ENCODE measurements at places on chromosomes 1 and 21.

- DNase-seq = no peak
Observed at GRCh38 chr1:94636624-94637023, 95.1 kb upstream of the F3 start.

GRCh38 chr21:42621819-42622177 lies 31.6 kb upstream of the PDE9A start:
- no peak for DNase-seq

DNA sequence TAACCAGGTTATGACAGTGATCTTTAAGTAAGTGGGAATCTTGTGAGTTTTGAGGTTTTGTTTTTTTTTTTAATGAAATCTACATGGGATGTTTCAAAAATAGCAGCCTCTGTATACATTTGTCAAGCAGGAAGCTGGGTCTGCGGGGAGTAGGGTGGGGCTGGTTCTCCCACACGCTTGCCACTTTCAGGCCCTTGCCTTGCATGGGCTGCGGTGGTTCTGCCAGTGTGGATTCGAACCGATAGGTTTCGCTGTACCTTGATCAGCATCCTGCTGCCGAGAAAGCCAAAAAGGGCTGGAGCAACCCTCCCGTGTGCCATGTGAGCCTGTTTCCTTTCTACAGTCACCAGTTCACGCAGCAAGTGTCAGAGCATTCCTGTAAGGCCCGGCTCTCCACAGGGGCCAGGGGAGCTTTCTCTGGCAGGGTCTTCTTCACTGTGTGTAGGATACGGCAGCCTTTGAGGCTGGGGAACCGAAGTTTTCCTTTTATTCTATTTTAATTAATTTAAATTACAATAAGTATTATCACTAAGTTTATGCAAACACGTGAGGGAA lies 79.2 kb upstream of the SAMD11 start:
- no peak for DNase-seq

DNA sequence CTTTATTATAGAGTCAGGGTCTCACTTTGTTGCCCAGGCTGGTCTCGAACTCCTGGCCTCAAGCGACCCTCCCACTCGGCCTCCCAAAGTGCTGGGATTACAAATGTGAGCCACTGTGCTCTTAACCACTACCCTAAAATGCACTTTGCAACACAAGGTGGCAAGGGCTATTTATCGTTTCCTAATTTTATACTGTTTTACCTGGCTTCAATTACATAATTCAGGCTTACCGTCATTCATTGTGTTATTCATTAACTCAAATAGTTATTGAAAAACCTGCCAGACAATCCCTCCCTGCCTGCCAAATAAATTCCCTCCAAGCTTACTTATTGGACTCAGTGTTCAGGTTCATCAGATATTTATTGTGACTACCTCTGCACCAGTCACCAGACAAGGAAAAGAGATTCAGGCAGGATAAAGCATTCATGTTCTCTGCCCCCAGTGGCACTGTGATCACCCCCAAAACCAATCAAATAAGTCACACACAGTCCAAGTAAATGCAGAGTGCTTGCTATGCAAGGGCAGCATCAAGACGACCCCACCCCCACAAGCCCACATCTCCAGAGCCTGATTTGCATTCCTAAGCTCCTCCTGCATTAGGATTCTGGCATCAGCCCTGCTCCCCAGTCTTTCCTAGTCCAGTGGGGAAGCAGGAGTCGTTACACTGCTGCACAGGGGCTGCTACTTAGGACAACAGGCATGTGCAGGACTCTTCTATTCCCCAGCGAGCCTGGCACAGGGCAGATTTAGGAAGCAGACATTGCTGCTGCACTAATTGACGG lies 8.1 kb downstream of the PAQR7 start:
- no peak for DNase-seq

DNA sequence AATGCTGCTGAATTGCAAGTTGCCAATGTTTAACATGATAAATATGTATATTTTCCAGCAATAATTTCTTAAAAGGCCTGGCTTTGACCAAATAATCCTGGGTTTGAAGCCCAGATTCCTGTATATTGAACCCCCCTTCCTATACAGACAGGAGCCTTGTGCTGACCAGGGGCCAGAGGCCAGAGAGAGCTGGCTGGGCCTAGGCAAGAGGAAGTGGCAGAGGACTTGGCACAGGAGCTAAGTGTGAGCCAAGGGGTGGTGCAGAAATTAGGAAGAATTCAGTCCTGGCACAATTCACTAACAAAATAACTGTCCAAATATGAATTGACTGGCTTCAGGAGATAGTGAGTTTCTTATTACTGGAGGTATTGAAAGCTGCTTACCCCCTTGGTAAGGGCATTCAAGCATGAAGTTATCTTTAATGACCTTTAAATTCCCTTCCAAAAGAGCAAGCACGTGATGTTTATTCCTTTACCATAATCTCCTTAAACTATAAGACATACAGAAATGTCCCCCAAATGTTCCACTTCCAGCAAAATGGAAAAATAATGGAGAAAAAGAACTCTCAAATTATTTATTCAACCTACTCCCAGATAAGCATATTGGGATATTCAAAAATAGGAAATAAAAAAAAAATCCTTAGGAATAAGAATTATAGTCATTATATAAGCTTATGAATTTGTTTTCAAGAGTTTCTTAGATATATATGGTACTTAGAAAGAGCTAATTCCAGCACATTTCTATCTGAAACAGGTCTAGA lies 26.6 kb downstream of the NIBAN1 start:
- DNase-seq = no peak

DNA sequence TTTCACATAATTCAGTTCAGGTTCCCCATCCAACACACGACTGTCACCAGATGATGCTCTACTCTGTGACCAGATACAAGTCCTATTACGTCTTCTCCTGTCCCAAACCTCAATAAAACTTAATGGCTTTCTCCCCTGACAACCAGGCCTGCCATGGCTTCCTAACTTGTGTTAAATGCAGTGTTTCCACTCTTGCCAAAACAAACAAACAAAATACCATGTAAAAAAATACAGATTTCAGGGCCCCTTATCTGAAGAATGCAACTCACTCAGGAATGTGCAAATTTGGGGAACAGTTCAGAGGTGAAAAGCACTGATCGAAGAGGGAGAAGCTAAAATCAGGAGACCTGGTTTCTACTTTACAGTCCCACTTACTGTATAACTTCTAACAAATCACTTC lies 863 bp upstream of the NUF2 start:
- DNase-seq = no peak

DNA sequence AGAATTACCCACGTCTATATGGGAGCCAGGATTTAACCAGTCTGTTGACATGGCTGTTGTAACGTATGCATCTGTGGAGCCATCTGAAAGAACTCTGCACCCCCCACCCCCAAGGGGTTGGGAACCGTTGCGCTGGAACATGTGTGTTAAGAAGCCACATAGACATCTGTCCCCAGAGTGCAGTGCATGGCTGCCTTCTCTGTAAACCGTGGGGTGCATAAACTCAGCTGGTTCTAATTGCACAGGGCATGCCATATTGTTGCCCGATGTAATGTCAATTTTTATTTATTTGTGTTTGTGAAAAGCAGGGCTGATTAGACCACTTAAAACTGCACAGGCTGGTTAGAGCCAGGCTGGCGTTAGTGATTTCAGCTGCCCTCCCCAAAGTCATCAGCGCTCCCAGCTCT lies 70.1 kb upstream of the ROR1 start:
- no peak for DNase-seq

DNA sequence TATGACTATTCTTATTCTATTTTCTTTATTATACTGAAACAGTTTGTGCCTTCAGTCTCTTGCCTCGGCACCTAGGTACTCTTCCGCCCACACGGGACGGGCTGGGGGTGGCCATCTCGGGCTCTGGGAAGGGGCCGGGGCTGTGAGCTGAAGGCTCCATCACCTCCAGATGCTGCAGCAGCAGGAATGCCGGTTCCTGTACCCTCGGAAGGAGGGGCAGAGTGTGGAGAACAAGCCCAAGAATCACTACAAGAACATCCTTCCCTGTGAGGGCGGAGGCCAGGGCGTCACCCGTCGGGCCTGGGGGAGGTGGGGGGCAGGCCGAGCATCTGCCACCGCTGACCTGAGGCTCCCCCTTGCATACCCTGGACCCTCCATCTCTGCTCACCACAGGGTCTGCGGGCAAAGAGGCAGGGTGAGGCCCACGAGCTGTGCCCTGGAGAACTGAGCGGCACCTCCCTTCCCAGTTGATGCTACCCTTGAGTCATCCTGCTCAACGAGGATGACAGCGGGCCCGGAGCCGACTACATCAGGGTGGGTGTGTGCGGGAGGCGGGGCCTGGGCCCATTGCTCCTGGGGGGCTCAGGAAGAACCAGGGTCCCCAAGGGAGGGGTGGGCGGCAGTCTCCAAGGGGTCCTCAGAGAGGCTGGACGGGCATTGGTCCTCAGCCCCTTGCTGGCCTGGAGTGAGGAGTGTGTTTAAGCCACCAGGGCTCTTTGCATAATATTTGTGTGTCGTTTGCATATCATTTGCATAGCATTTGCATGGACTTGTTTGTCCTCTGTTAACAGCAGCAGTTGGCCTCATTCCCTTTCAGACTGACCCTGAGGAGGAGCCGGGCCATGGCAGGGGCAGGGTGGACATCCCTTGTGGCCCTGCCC lies 7.5 kb downstream of the RNF223 start:
- DNase-seq = no peak

GRCh38 chr1:69492286-69492685 lies 75.4 kb upstream of the LRRC7 start:
- DNase-seq = no peak

GRCh38 chr1:112004076-112004475 lies 14.6 kb upstream of the KCND3 start:
- no peak for DNase-seq

DNA sequence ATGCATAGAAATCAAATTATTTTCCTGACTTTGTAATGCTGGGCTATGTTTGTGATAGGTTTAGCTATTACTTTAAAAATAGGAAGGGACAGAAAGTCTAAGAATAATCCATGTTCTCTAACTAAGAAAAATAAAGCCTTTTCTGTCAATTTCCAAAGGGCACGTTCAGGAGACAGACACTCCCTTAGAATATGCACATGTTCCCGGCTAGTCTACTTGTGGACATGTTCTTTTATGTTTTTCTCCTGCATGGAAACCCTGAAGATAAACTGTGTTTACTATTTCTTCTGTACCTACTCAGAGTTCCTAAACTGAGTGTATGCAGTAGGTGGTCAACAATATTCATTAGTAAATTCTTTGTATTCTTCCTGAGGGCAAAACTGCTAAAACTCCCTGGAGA lies 12.5 kb downstream of the PSMB4 start:
- no peak for DNase-seq

DNA sequence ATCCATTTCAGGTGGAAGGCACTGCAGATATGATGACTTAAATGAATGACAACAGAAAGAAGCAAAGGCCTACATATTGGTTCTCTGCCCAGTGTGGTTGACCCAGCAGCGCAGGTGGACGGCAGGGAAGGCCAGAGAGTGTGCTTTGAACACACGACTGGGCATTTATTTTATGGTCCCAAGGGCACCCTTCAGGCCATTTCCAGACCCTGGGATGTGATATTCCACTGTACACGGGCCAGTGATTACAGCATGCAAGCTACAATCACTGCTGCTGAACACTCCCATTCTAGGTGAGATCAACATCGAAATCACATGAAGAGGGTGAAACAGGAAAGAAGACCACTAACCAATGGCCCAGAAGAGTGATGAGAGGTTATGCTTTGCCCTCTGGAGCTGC lies 33.8 kb downstream of the PCNX2 start:
- DNase-seq = no peak

- no peak for DNase-seq
Observed at GRCh38 chr1:218305472-218306064, 20.5 kb downstream of the RRP15 start.

GRCh38 chr1:201221201-201221846 lies 30.7 kb downstream of the IGFN1 start:
- DNase-seq = no peak

DNA sequence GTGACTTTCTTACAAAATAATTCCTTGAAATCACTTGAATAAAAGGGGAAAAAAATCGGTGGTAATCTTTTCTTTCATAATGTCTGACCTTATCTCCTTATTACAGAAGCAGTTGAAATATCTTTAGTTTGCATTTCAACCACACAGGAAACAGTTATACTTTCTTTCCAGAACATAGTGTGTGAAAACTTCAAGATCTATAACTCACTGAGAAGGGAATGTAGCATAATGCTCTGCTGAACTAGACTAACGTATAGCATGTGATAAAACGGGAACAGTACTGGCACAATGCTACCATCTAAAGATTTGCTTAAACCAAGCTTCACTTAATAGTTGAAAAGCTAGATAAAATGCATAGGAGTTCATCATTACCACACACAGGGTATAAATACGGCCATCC lies 45.0 kb downstream of the VAV3 start:
- no peak for DNase-seq

- no peak for DNase-seq
Observed at GRCh38 chr1:59738591-59739015, 76.1 kb upstream of the HOOK1 start.

DNA sequence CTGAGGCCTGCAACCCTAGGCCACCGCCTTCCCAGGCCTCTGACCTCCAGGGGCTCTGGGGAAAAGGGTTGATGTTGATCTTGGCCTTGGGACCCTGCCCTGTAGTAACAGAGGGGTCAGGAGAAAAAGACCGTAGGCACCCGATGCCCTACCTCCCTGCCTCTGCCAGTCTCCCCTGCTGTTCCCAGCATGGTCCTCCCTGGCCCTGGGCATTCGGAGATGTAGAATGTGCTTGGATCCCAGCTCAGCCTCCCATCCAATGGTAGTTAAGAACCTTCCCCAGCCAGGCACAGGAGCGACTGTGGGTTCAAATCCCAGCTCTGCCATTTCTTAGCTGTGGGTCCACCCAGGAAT lies 72.0 kb upstream of the TARDBP start:
- no peak for DNase-seq

DNA sequence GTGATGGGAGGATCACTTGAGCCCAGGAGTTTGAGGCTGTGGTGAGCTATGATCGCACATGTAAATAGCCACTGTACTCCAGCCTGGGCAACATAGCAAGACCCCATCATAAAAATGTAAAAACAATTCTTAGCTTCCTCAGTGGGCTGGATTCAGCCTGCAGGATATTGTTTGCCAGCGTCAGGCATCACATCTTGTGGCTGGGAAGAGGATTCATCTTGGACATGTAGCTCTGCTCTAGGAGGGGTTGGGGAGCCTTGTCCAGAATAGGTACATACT lies 19.3 kb upstream of the ST3GAL3 start:
- DNase-seq = no peak

DNA sequence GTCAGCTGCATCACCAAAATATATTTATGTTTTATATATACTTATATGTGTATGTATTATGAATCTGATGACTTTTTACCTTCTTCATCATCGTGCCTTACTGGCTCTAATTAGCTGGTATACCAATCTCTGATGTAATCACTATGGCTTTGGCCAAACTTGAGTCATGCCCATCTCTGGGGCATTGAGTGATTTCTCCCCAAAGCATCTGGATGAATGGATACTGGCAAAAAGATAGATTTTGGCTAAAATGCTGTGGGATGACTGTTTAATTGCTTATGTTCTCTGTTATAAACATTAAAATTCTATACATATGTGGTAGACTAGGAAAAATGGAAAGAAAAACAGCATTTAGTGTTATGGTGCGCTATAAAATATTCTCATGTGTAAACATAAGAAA lies 19.6 kb downstream of the CDKN2C start:
- no peak for DNase-seq

GRCh38 chr1:221078260-221078965 lies 199.2 kb downstream of the HLX start:
- no peak for DNase-seq
